AG20443 (cell line): ENCODE measurements at places on chromosomes 7 and 10.

- no peak for DNase-seq
Observed at GRCh38 chr7:142832417-142832816, 22.5 kb upstream of the EPHB6 start.

- no peak for DNase-seq
Observed at GRCh38 chr10:68125772-68126171, 16.5 kb downstream of the MYPN start.

DNA sequence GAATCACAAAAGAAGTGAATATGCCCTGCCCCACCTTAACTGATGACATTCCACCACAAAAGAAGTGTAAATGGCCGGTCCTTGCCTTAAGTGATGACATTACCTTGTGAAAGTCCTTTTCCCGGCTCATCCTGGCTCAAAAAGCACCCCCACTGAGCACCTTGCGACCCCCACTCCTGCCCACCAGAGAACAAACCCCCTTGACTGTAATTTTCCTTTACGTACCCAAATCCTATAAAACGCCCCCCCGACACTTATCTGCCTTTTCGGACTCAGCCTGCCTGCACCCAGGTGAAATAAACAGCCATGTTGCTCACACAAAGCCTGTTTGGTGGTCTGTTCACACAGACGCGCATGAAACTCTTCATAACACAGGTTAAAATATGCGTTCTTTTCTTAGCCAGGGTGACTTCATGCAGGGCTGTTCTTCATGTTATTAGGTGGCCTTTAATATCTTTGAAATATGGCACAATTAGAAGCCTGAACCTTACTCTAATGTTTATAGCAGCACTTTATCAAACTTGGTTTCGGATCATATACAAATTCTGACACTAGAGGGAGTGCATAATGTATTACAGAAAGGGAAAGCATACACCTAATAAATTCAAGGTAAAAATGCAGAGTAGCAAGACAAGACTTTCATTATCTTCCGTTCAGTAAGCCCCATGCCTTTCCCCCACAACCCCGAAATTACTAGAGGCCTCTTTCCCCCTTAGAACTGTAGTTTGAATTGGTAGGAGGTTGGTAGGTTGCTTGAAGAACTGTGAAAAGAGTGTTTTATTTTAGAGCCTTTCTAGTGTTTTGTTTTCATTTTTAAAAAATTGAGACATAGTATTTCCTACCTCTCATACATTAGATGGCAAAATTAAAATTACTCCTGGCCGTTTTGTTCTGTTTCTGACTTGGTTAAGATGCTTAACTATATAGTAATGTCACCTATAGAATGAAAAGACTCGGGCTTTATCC, 117.9 kb downstream of the NPY start:
- DNase-seq = no peak

DNA sequence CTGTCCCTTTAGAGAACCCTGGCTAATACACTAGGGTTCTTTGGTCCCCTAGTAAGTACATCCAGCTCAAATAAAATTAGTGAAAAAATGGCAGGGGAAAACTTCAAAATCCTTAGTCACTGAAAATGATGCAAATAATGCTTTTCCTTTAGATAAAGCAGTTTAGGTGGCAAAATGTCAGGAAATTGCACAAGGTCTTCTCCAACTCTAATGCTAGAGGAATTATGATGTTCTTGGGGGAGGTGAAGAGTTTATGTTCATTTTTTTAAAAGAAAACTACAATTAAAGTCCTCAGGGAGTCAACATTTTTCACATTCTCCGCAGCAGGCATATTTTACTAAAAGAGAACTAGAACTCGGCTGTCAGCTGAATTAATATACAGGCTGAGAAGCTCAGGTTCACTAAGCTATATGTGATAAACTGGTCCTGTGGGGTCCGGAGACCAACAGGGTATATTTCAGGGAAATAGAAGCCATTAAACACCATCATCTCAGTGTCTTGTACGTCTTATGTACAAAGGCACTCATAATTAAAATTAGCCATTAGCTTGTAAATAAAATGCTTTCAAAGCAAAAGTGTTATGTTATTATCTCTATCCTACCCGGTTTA, 1164.7 kb upstream of the AUTS2 start:
- DNase-seq = no peak

DNA sequence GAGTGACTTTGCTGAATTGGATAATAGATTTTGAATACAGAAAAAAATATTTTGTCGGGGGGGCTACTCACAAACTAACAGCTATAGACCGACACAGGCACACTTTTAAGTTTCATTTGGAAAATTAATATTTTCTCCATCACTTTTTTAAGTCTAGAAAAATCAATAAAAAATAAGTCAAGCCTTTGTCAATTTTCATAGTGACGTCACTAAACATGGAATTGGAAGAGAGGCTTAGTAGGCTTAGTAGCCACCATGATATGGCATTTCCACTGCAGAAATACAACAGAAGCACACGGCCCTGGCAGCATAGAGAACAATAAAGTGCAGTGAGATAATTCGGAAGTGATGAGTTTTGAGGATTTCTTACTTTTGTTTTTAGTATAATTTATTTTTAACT, 357.2 kb downstream of the RPS24 start:
- DNase-seq = no peak

DNA sequence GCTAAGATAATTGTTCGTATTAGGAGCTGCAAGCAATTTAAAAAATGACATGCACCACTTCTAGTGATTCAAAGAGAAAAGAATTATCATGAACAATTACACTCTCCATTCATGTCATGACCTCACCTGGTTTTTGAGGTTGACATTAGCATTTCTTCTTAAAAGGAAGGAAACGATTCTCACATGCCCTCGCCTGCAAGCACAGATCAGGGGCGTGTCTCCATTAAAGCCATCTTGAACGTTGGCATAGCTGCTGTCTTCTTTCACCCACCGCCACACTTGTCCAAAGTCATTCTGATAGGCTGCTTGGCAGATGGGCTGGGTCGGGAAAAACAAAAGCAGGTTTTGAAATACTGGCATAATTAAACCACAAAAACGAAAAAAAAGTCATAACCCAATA, 19.9 kb downstream of the ANKRD22 start:
- DNase-seq = no peak

DNA sequence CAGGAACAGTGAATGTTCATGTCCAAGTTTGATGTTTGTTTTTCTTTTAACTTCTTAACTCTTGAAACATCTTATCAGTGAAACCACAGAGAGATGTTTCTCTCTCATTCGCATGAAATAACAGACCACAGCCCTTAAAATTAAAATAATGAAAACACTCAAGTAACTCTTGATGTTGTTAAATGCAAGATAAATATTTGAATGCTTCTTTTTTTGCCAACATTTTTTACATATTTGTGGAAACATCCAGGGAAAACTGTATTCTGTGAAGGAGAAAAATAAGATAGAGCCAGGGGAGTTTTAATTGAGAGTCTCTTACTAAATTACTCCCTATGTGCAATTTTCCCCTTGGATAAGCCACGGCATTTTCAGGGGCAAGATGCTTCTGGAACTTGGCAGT, 361.8 kb upstream of the MGMT start:
- DNase-seq = no peak

DNA sequence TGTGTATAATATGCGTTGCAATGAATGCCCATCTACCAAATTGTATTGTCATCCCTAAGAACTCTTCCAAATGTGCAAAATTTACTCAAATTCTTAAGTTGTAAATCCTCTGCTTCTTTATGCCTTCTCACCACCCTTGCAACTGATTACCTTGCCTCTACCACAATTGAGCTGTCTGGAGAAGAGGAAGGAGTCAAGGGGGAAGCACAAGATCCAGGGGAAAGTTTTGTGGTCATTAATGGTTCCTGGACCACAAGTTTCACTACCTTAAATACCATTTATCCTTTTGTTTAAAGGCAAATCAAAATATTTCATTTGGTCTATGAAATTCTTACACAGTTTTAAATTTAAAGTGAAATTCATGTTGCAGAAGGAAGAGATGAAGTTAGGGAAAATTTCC, 16.7 kb downstream of the CRPPA start:
- DNase-seq = no peak

- DNase-seq = peak; percentile 34
Observed at GRCh38 chr10:89283025-89283935, 18.6 kb upstream of the IFIT2 start.

- DNase-seq = no peak
Observed at GRCh38 chr7:132162556-132163144, 413.6 kb downstream of the PLXNA4 start.

DNA sequence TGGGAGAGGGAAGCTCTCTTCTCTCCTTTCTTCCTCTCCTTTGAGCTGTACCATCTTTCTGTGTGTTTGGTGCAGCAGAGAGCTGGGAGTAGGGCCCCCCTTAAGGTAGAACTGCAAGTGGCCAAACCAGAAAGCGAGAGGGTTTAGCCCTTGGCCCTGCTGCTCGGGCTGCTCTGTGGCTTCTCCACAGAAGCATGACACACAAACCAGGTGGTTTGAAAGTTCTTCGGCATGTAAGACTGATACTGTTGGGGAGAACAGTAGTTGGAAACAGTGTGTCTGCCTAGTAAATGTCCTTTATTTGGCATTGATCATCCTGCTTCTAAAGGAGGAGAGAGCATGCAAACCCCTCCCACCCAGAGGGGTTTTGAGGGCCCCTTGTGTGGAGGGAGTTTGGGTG, 277.8 kb downstream of the CELF2 start:
- DNase-seq = no peak

- DNase-seq = no peak
Observed at GRCh38 chr7:135121868-135122267, 26.0 kb upstream of the TMEM140 start.

- DNase-seq = no peak
Observed at GRCh38 chr10:2858452-2858851, 208.9 kb upstream of the PFKP start.

GRCh38 chr10:112045938-112046337, 137.6 kb downstream of the GPAM start:
- DNase-seq = no peak

DNA sequence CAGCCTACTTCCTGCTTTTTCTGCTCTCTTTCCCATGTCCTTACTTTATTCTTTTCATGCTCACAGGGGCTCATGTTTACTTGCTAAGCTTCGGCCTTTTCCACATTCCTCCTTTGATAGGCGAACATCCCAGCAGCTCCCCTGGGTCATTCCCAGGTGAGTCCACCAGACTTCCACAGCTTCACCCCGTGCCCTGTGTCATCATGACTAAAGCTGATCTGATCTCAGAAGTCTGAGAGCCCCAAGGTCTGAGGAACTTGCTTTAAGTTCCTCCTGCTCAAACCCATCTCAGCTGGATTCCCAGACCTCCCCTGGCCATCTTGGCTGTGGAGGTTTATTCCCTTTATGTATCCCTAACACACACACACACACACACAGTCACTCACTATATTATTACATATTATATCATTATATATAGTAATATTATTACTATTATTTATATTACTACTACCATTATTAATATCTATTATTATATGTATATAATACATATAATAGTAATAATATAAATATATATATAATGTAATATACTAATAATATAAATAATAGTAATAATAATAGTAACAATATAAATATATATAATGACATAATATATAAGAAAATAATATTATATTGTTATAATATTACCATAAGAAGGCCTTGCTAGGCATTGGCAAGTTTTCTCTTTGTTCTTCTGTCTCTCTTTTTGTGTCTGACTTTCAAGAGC, 295.9 kb downstream of the PTEN start:
- no peak for DNase-seq

DNA sequence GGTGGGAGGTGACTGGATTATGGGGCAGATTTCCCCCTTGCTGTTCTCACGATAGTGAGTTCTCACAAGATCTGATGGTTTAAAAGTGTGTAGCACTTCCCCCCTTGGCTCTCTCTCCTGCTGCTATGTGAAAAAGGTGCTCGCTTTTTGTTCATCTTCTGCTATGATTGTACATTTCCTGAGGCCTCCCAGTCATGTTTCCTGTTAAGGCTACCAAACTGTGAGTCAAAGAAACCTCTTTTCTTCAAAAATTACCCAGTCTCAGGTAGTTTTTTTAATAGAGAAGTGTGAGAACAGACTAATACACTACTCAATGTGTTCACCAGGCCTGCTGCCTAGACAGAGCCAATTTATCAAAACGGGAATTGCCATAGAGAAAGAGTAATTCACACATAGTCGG, 49.7 kb downstream of the SDHAF3 start:
- DNase-seq = no peak

GRCh38 chr7:112665709-112666108, 124.5 kb downstream of the TMEM168 start:
- DNase-seq = peak; percentile 17

DNA sequence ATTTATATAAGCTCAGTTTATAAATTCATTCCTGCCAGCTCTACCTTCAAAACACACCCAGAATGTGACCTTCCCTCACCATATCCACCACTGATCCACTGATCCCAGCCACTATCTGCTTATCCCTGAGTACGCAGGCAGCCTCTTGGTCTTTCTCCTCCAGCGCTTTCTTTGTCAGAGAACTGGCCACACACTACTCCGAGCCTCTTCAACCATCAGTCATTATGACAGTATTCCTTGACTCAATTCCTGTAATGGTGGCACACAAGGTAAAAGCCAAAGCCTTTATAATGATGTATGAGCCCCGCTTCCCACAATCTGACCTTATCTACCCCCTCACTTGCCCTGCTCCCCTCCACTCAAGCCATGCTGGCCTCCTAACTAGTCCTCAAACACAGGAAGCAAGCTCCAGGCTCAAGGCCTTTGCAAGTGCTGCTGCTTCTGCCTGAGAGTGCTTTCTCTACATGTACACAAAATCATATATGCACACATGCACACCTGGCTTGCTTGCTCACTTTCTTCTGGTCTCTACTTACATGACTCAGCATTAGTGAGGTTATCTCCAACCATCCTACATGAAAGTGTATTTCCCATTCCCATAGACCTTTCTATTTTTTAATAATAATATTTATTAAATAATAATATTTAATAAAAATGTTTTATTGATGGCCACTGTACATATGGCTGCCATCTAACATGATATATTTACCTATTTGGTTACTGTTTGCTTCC, 150.4 kb upstream of the FEZF1 start:
- no peak for DNase-seq

DNA sequence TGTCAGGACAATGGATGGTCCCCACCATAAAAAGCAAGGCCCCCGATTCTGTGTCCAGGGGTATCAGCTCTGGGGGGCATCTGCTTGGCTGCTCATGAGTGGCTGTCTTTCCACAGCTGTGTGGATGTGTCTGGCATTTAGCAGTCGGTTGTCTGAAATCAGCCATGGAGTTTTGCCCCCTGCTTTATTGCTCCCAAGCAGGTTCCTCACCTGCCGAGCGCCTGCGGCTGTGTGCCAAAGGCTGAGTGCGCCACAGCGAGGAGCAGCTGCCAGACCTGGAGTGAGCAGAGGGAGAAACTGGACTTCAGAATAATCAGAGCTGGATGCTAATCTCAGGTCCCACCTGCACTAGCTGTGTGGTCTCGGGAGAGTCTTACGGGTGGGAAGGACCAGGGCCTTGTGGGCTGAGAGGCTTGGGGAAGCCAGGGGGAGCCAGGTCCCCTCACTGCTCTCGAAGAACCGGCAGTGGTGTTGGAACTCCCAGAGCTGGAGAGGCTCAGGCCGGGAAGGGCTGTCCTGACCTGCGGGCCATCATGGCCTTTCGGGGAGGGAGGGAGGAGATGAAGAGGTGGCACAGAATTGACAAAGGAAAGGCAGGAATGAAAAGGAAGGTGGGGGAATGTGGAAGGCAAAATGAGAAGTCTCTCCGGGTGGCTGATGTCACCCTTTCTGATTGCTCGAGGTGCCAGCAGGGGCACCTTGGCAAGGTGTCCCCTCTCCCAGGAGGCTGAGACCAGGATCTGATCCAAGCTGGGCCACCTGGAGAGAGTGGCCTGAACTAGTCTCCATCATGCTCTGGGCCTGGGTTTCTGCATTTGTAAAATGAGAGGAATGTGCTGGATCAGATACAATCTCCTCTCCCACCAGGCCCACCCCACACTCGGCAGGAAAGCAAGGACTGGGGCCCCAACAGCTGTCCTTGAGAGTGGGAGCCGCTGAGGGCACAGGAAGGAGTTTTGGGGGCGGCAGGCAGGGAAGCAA, 30.2 kb upstream of the LEP start:
- no peak for DNase-seq
